ENCODE measurements at places on chromosomes 1 and 21. TPM values are rescaled to one million over a fixed set of nuclear protein-coding genes. Genes with fewer than 3 reads are reported as not detected.

DNA sequence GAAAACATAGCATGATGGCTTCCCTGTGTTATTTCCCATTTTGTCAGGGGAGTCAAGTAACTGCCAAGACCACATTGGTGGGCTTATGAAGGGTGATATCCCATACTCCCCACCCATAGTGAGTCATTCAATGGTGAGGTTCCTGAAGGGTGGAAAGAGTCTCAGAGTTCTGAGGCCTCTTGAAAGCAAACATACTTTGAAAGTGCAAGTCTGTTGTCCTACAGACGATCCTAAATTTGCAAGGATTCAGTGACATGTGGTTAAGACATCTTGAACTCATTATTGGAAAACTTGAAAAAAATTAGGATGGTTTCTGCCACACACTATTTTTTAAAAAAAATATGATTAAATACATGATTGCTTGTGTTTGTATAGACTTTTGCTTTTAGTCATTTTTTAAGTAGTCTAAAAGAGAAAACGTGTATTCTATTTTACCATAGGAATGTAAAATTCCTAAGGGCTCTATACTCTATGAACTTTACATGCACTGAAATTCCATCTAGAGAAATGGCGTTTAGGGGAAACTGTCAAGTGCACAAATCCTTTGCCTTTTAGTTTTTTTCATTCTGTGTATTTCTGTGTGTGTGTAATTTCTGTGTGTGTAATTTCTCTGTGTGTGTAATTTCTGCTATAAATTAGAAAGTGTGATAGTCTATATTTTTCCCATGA, 225.5 kb upstream of the ADAMTS5 start:
- peak; percentile 87 for DNase-seq

DNA sequence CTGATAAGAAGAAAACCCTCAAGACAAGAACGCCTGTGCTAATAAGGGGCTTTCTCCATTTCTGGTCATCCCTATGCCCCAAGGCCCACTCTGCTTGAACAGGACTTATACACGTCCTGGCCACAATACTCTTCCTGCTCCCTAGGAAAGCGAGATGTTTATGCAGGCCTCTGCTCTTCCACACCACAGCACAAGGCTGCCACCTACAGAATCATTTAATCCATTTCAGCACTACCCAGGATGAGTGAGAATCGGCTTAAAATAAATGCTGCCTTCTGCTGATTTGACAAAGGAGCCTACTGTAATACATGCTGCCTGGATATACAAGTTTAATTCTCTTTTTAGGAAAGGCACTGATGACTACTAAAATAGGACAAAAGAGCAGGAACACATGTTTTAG, 29.4 kb downstream of the FRRS1 start:
- DNase-seq = peak; percentile 65

DNA sequence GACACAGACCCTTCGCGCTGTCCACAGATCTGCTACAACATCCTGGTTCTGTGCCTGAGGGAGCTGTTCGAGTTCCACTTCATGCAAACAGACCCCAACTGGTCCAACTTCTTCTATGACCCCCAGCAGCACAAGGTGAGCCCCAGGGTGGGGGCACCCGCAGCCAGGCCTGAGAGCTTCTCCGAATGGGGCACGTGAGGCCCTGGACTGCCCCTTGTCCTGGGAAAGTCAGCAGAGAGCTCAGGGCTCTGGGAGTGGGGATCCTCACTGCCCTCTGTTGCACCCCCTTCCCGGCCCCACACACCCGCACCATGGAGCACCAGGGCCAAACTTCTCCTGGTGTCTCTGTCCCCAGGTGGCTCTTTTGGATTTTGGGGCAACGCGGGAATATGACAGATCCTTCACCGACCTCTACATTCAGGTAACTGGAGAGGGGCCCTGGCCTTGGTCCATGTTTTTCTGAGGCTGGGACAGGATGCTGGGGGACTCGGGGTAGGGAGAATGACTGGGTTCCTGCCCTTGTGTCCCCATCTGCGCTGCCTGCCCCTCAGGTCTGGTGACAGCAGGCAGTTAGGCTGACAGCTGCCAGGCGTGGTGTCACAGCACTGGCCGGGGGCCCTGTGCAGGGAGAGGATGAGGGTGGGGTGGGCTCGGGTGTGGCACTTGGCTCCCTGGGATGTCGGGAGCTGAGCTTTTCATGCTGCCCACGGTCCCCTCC, 44.6 kb downstream of the COQ8A start:
- DNase-seq = peak; percentile 67

CD34 gene
- total RNA-seq = 62.2 TPM

RPL11 gene
- total RNA-seq = 3,143 TPM

ZC3H11A gene
- total RNA-seq = 99.7 TPM

GRCh38 chr1:38084700-38085099, 38.1 kb upstream of the POU3F1 start:
- DNase-seq = no peak

- peak; percentile 96 for DNase-seq
These were observed 98.0 kb upstream of the C1orf105 start for GRCh38 chr1:172322219-172323061.

PKLR gene
- total RNA-seq = 0.04 TPM

- DNase-seq = no peak
These were observed 431.3 kb downstream of the MRPL39 start for GRCh38 chr21:25175938-25176337.

GRCh38 chr1:25572708-25573590, 29.5 kb downstream of the LDLRAP1 start:
- DNase-seq = peak; percentile 42

DNA sequence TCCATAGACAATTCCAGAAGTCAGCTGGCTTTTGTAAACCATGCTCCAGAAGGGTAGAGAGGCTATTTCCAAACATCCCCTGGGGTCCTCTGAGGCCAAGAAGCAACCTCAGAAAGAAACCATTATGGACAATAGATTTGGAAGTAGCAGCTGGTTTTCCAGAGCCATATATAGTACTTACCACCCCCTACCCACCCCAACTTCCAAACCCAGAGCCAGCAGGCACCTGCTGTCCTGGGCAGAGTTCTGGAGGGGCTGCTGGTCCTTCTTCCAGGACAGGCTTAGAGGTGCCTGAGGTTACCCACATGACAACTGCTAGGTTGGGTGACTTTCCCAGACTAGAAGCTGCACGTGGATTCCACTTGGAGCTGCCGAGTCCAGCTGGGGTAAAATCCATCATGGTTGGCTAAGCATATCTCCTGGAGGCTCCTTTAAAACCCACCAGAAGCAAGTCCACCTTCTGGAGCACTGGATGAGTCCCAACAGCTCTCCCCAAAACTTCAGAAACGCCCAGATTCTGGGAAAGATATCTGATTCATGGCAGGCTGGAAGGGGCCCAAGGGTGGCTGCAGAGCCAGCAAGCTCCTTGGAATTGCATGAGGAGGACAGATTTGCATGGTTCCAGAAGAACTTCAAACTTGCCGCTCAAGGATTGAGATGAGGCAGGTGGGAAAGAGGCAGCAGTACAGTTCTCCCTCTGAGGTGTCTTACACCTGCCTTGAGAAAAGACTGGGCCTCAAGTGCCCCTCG, 5.8 kb downstream of the MYCL start:
- DNase-seq = peak; percentile 11

SPRR2A gene
- total RNA-seq = not detected

DNA sequence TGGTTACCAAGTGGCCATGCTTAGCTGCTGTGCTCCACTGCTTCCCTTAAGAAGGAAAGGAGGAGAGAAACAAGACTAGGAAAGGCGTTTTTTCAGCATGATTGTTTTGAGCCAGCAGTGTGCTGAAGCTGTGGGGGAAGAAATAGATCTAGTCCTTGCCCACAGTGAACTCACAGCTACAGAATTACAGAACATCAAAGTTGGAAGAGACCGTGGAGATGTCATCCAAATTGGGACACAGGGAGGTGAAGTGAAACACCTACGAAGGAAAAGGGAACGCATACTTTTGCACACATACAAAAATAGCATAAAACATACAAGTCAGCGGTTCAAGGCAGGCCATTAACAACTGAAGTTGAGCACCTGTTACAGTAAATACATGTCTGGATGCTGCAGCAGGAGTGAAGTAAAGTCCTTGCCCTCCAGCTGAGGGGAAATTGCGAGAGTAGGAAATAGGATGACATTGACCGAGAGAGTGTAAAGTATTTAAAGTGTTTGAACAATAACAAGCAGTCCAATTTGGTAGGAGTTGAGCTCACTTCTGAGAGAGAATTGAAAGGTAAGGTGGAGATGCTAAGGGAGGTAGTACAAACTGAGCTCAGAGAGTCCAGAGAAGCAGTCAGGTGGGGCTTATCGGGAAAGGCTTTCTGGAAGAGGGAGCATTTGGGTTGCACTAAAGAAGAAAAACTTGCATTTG, 55.1 kb downstream of the KIRREL1 start:
- no peak for DNase-seq

- DNase-seq = no peak
These were observed 110.9 kb downstream of the KCNJ15 start for GRCh38 chr21:38367646-38368045.

DNA sequence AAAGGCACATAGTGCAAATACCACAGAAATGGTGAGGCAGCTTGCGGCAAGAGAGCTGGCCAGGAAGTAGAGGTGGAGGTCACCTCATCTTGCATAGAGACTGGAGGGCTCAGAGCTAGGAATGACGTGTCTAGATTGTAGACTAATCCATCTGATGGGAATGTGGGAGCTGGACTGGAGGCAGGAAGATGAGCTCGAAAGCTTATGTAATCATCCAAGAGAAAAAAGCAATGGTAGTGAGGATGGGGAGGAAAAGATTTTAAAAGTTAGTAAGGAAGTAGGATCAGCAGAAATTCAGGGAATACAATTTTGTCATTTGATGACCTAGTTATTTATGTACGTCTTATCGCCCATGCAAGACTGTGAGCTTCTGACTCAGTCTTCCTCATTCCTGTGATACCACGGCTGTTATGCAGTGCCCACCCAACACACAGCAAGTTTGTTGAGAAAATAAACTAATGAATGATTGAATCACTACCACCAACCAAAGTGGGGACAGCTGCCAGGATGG, 123.9 kb downstream of the RRAGC start:
- no peak for DNase-seq

GRCh38 chr1:228983231-228983660, 248.0 kb downstream of the RHOU start:
- no peak for DNase-seq

SCAMP3 gene
- 24.6 TPM for total RNA-seq

- DNase-seq = peak; percentile 10
These were observed 123.4 kb upstream of the BMP8A start for GRCh38 chr1:39368045-39368444.

- DNase-seq = peak; percentile 63
These were observed 155.2 kb downstream of the FOXD2 start for GRCh38 chr1:47593013-47593568.

GPR3 gene
- 0.18 TPM for total RNA-seq

GRCh38 chr1:89844860-89845259, 24.0 kb downstream of the LRRC8D start:
- DNase-seq = no peak

DNA sequence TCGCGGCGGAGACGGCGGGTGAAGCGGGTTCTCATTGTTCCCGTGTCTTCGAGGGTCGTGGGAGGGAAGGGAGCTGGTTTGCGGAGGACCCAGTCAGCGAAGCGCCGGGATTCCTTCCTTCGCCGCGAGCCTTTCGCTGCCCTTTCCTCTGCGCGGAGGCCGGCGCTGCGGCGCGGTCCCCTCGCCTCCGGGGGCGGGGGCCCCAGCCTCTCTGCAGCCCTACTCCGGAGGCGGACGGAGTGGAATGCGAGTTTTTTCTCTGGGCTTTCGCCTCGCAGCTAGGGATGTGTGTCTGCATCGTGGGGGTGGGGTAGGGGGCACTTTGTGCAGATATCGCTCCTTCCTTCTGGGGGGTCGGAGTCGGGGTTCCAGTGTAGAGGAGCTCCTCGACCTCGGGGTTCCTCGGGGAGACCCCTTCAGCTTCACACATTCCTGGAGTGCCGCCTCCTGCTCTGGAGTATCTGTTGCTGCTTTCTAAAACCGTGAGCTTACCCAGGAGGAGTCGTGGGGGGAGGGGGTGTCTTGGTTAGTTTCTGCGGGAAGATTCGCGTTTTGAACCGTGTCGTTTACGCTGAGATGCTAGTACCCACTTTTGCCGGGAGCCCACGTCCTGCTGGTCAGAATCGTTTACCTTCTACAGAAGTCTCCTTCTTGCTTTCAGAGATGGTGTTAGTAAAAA, 595 bp downstream of the RNF2 start:
- peak; percentile 65 for DNase-seq

DNA sequence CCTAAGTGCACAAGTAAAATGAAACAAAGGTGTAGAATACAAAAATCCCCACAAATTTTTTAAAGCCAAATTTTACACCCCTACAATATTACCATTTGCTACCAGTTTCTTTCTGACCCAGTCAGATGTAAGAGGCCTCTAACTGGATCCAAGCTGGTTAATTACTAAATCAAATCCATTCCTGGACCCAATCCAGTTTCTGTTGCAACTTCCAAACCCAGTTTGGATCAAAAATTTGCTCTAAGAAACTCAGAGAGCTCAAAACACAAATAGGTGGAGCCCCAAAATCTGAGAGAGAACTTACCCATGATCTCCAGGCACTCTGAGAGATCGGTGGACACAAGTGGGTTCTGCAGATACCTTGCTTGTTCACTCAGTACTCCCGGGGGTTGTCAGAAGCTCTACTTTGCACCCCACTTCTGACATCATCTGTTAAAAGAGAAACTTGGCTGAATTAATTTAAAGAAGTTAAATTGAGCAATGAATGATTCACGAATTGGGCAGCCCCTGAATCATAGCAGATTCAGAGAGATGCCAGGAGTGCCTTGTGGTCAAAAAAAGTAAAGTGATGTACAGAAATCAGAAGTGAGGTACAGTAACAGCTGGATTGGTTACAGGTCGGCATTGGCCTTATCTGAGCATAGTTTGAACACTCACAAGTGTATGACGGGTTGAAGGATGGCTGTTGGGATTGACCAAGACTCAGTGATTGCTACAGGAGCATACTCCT, 448.0 kb downstream of the KCNT2 start:
- no peak for DNase-seq

- DNase-seq = no peak
These were observed 8.9 kb downstream of the XKR8 start for GRCh38 chr1:27968692-27969091.

GRCh38 chr1:240608707-240609106, 3.2 kb downstream of the GREM2 start:
- no peak for DNase-seq

DNA sequence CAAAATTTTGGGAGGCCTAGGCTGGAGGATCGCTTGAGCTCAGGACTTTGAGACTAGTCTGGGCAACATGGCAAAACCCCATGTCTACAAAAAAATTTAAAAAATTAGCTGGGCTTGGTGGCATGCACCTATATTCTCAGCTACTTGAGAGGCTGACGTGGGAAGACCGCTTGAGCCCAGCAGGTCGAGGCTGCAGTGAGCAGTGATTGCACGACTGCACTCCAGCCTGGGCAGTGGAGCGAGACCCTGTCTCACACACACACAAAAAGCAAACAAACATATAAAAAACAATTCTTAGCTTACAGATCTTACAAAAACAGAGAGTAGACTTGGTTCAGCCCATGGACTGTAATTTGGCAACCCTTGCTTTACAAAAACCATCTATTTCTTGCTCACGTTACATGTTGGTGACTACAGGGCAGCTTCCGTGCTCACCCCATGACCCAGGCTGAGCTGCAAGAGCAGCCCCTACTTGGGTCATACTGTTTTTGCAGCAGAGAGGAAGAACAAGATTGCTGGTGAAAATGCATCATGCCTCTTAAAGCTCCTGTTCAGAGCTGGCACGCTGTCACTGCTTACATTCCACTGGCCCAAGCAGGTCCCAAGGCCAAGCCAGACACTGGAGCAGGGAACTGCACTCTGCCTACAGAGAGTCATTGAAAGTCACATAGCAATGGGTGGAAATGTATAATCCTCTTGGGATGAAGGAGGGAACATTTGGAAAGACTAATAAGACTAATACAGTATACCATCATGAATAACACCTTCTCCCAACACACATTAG, 13.4 kb upstream of the ZBTB8A start:
- no peak for DNase-seq

C2CD4D gene
- not detected for total RNA-seq

AIRE gene
- 0.04 TPM for total RNA-seq

SRSF4 gene
- 29.8 TPM for total RNA-seq
